ENCODE measurements at places on chromosomes 11 and 22. TPM values are rescaled to one million over a fixed set of nuclear protein-coding genes. Genes with fewer than 3 reads are reported as not detected.

Gene CASP5
- 1.6 TPM for total RNA-seq

Gene VPS11
- 91.4 TPM for total RNA-seq

DNA sequence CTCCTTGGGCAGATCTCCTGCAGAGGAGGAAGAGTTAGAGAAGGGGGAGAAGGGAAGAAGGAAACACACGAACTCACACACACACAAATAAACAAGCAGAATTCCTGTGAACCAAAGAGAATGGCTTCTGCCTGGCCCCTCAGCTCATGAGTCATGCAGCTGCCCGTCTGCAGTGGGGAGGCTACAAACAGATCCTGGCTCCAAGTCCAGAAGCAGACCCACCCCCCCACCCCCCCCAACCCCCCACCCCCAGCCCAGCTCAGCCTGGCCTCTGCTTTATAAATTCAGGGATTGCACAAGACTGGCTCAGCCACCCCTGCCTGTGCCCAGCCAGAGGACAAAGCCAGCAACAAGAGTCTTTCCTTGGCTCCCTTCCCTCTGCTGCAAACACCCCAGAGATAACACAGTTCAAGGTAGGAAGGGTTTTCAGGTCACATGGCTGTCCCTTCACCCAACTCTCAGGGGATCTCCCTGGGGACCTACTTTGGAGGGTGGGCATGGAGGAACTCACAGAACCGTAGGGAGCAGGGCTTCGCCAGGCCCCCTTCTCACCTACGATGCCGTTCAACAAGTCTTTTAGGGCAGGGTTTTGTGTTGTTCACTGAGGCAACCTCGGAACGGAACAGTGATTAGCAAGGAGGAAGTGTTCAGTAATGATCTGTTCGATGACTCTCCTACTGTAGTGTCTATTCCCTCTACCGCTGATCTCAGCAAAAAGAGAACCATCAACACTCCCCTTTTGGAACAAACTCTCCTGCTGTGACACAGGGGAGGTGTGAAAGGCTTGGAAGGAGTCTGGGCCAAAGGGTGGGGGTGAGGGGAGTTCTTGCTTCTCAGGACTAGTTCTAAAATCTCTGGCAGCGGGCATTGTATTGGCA is 35.5 kb downstream of the RPL27A start:
- DNase-seq: no peak
- H3K4me1 ChIP-seq: no peaks in the 10 kb centered on the region
- no peaks in the 10 kb centered on the region for H3K27me3 ChIP-seq
- no peak overlapping the region for H3K27ac ChIP-seq
- H3K36me3 ChIP-seq: no peaks in the 10 kb centered on the region

Gene TSSK2
- total RNA-seq: not detected

DNA sequence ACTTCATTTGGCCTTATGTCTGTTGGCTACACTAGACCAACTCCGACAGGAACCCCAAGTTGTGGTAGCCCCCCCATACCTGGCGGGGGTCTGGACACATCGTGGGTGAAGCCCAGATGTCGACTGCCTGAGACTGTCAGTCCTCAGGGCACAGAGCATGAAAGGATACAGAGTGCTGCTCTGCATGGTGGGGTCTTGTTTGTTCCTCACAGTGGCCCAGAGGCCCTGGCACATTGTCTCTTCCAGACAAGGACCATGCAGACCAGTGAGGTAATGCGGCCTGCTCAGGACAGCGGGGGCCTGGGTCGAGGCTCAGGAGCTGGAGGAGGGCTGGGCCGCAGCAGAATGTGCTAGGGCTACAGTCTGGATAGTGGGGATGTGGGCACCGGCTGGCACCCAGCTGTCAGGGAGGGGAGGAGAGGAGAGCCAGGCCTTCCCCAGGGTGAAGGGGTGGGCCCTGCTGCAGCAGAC is 14.6 kb downstream of the CAPN5 start:
- H3K27me3 ChIP-seq: no peaks in the 10 kb centered on the region
- H3K27ac ChIP-seq: no peak overlapping the region
- H3K4me3 ChIP-seq: no peak overlapping the region
- DNase-seq: no peak

DNA sequence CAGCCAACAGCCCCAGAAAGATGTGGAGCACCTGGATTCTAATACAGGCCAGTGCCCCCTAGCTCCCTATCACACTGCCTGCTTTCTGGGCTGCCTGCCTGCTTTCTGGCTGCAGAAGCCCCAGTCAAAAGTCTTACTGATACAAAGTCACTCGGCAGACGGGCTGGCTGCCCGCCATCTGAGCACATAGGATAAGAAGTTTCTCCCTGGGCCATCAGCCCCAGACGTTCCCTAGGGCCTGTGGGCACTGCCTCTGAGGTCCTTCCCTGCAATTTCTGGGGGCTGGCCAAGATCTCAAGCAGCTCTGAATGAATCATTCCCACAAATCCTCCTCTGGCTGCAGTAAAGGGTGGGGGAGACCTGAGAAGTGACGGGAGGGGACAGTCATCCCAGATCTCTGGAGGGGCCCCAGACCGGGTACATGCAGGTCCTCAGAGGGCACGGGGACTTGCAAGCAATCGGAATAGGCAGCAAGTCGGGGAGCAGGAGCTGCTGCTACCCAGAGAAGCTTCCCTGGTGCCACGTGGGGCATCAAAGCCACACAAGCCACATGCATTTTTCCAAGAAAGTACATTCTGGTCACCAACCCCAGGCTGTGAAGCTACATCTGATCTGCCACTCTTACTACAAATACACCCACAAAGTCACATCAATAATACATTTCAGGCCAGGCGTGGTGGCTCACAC is 4.7 kb downstream of the TPST2 start:
- peaks cover 73% of the 10 kb centered on the region for H3K4me1 ChIP-seq
- peak overlapping the region; percentile 15 for H3K27ac ChIP-seq
- peaks cover 20% of the 10 kb centered on the region for H3K36me3 ChIP-seq
- no peak overlapping the region for H3K4me3 ChIP-seq
- no peaks in the 10 kb centered on the region for H3K27me3 ChIP-seq
- no peak for DNase-seq

Measured in natural killer cell (primary cell).